Left kidney (tissue), 8 donors: ENCODE measurements at places on chromosomes 5 and 9. TPM values are rescaled to one million over a fixed set of nuclear protein-coding genes. Genes with fewer than 3 reads are reported as not detected.

Gene PCDHB9
- 4.3 TPM for polyA plus RNA-seq

Gene RHOBTB3
- polyA plus RNA-seq: 78.0 TPM

Gene MAST4
- 19.7 TPM for polyA plus RNA-seq

Gene SLC2A6
- polyA plus RNA-seq: 1.0 TPM

Gene C9orf153
- polyA plus RNA-seq: 0.15 TPM

Gene EGFL7
- polyA plus RNA-seq: 38.8 TPM
